ENCODE measurements at places on chromosomes 2 and 18.

GRCh38 chr18:417495-417894, 83.0 kb downstream of the COLEC12 start:
- DNase-seq, result no peak

- DNase-seq, result peak; percentile 57
These were observed 367.4 kb upstream of the MYT1L start for GRCh38 chr2:2698182-2699120.

- no peak for DNase-seq
These were observed 48.4 kb downstream of the UNC50 start for GRCh38 chr2:98656800-98657199.

DNA sequence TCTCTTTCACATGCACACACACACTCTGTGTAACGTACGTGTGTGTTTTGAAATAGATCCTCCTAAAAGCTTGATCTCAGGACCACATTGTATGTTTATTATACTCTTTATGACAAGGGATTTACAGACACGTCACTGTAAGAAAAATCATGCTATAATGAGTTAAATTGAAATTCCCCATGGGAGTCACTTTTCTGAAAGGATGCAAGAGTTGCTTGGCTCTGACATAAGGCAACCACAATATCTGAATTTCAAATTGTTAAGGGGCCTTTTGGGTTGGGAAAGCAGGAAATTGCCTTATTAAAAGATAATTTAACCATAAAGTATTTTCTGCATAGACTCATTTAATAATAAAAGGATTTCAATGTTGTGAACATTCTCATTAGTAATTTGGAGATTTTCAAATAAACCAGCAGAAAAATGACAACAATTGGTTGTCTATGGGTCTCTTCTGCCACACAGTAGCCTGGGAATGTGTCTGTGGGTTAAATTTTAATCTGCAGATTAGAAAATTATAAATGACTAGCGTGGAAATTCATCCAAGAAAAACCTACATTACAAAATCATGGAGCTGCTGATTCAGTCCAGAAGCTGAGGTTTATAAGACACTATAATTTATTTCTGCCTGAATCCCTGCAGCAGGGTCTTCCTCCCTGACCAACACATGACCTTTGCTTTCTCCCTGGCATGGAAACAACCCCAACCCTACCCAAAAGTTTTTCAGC, 75.9 kb upstream of the PID1 start:
- no peak for DNase-seq

DNA sequence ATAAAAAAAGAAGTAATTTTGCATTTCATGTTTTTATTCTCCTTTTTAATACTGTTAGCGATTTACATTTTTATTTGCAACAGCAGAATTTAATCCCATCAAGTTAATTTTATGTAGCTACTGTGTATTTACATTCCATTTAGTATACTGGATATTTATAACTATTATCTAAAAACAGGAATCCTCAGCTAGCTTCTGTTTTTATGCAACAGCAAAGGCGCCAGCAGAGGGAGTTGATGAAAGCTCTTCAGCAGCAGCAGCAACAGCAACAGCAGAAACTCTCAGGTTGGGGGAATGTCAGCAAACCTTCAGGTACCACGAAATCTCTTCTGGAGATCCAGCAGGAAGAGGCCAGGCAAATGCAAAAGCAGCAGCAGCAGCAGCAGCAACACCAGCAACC, 26.2 kb upstream of the SNORC start:
- DNase-seq, result peak; percentile 3

- no peak for DNase-seq
These were observed 157.6 kb downstream of the HAUS1 start for GRCh38 chr18:46261799-46262198.

GRCh38 chr18:13242797-13243196, 24.2 kb downstream of the LDLRAD4 start:
- DNase-seq, result no peak

DNA sequence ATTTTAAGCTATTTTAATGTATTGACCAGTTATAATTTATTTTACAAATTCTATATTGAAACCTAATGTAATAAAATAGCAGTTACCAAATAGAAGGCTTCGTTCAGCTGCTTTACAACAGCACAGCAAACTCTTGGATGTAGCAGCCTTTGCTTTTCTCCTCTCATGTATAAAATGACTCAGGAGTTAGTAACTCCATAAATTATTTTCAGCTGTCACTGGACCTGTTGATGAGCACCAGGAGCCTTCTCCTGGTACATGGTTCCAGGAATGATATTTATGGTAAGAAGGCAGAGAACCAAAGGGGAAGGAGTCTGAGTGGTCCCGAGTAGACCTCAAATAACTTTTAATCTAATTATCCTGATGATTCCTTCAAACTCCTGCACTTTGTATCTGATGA, 256.4 kb upstream of the NETO1 start:
- DNase-seq, result no peak

- no peak for DNase-seq
These were observed 225.7 kb downstream of the TMX3 start for GRCh38 chr18:68489013-68489792.

GRCh38 chr2:109542384-109542783, 71.4 kb downstream of the SEPTIN10 start:
- DNase-seq, result no peak

DNA sequence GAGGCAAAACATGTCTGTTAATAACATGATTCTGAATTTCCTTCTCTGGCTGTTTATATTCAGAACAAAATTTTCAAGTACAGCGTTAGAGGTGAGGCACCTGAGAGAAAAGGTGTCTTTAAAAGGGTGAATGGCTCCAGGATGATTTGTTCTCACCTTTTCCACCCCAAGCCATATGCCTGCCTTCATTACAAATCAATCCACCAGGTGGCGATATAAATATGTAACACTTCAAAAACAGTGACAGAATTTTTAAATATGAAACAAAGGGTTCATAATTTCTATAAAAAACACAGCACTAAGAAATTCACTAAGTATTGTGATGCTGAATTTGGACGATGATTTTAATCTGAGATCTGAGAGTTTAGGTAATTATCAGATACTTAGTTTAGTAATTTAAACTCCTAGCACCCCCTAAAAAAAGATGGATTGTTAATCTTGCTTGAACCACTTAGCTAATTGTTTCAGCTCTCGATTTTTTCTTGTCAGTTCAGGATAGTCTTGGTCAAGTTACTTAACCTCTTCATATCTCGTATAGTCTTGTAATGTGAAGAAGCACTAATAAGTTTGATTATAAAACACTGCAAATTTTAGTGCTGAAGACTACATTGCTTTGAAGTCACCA, 528.8 kb downstream of the CPS1 start:
- peak; percentile 66 for DNase-seq

DNA sequence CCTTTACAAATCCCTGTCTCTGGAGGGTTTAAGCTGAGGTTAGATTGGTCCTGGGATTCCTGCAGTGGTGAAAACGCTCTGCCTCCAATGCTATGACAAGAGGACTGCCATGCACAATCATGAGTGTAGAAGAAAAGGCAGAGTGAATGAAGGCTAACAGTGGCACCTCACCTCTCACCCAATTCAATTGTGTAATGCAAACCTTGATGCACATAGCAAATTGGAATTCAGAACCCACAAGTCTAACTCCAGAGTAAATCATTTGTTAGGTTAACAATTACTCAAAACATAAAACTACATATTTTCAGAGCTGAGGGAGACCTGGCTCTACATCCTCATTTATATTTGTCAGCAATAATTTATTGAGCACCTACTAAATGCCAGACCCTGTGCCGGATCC, 1.8 kb downstream of the TGFBRAP1 start:
- DNase-seq, result no peak

DNA sequence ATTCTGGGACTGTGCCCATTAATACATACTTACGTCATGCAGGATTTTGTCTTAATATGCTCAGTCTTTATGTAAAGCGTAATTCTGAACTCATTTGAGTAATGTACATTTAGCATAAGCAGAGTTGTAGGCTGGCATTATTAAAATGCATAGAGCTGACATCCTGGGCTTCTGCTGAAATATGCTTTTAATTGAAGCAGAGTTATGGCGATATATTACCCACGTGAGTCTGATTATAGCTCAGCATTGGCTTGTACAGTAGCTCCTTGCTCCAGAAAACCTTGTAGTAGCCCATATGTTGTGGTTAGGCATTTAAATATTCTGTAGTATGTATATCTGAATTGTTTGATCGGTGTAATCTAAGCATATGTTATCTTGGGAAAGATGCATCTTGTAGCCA, 233.9 kb downstream of the PTGR3 start:
- peak; percentile 33 for DNase-seq

GRCh38 chr2:220374282-220374681, 746.9 kb downstream of the SLC4A3 start:
- DNase-seq, result no peak

GRCh38 chr2:143132355-143132754, 3.1 kb downstream of the ARHGAP15 start:
- no peak for DNase-seq

GRCh38 chr18:6493194-6493593, 78.5 kb upstream of the L3MBTL4 start:
- DNase-seq, result no peak

GRCh38 chr2:178205853-178206521, 11.7 kb downstream of the OSBPL6 start:
- no peak for DNase-seq

DNA sequence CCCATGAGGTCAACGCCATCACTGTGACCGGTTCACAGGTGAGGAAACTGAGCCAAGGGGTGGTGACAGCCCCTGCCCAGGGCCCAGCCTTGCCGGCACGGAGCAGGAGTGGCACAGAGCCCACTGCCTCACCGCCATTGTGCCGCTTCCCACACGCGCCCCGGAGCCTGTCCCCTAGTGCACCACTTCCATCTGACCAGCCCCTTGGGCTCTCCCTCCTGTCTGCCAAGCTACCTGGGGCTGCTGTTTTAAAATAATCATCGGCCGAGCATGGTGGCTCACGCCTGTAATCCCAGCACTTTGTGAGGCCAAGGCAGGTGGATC, 49.7 kb upstream of the GLI2 start:
- DNase-seq, result no peak

- DNase-seq, result no peak
These were observed 109.1 kb upstream of the CTDP1 start for GRCh38 chr18:79570266-79571201.

DNA sequence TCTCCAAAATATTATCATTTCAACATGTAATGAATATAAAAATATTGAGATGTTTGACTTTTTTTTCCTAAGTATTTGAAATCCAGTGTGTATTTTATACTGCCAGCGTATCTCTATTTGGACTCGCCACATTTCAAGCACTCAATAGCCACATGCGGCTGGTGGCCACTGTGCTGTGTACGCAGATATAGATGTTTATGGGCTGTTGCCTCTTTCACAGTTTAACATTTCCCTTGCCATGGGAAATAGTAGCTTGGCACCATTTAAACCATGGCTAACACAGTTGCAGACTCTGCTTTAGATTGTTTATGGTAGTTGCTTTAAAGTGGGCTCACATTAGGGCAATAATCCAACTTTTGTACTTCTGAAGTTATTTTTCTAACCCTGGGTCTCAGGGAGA, 136.6 kb upstream of the ITGB6 start:
- no peak for DNase-seq

DNA sequence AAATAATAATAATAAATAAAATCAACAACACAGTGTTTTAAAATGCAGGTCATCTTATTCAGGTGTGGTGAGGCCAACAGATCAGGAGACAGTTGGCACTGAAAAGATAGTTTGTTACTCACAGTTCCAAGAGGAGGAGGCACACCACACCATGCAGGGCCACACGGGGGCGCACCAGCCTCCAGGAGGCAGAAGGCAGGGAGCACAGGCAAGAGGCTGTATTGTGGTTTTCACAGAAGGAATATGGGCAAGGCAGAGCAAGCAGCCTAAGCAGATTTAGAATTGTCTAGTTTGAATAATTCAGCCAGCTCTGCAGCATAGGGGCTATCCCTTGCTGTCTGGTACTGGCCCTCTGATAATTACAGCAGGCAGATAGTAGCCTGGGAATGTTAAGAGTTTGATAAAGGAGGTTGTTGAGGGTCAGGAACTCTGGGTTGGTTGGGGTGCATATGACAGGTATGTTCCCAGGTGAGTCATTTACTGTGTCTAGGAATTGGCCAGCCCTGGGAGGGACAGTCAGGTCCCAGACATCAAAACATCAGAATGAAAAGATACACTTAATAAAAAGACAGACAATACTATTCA, 31.3 kb downstream of the KIAA2012 start:
- no peak for DNase-seq

- no peak for DNase-seq
These were observed 33.5 kb downstream of the RHBDD1 start for GRCh38 chr2:226869371-226869770.

GRCh38 chr2:120445449-120446143, 99.7 kb downstream of the INHBB start:
- no peak for DNase-seq

GRCh38 chr2:164873210-164873908, 31.7 kb upstream of the COBLL1 start:
- peak; percentile 27 for DNase-seq

GRCh38 chr2:3468296-3468988, 50.9 kb downstream of the ADI1 start:
- no peak for DNase-seq

GRCh38 chr2:59680863-59681262, 872.6 kb downstream of the BCL11A start:
- DNase-seq, result no peak

DNA sequence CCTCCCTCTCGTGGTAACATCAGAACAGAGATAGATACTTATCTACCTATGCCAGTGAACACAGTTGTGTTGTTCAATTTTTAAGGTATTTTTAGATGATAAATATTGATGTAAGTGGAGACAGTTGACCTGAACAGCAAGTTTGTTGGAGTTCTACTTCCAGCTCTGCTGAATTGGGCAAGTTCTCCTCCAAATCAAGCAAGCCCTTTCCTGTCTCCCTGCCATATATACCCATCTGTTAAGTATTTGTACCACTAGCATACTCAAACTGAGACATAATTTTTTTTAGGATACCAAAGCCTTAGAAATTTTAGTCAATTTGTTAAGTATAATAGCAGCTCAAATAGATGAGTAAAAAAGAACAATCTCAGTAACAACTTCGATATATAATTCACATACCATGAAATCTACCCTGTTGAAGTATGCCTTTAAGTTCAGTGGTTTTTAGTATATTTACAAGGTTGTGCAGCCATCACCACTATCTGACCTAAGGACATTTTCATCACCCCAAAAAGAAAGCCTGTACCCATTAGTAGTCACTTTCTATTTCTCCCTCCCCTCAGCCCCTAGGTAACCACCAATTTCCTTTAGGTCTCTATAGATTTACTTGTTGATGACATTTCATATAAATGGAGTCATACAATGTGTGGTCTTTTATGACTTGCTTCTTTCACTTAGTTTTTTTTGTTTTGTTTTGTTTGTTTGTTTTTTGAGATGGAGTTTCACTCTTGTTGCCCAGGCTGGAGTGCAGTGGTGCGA, 61.8 kb downstream of the COX7A2L start:
- no peak for DNase-seq

DNA sequence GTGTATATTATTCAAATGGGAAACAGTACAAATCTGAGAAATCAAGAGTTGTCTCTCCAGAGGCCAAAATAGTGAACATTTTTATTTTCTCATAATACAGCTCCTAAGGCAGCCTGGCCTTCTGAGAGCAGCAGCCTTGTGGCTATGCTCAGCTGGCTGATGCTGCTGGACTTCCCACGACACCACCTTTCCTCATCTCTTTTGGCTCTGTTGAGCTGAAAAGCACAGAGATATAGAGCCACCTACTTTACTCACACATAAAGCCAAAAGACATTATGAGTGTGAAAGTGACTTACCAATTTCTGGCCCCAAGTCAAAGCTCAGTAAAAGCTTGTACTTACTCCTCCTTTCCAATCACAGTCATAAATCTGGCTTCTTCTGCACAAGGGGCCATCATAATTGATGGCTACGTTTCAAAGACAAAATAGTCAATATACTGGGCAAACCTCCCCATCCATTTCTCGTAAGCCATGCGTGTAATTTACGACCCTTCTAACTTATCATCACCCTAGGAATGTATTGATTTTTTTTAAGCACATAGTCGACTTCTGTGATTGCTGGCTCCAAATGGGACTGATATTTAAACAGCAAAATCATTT, 18.6 kb upstream of the REG3A start:
- no peak for DNase-seq
